ENCODE measurements at places on chromosomes 2 and 18. TPM values are rescaled to one million over a fixed set of nuclear protein-coding genes. Genes with fewer than 3 reads are reported as not detected.

- H3K27ac ChIP-seq: no peak overlapping the region
- H3K4me3 ChIP-seq: no peak overlapping the region
- no peak for DNase-seq
These were observed 191.6 kb downstream of the GLI2 start for GRCh38 chr2:120927265-120927628.

DNA sequence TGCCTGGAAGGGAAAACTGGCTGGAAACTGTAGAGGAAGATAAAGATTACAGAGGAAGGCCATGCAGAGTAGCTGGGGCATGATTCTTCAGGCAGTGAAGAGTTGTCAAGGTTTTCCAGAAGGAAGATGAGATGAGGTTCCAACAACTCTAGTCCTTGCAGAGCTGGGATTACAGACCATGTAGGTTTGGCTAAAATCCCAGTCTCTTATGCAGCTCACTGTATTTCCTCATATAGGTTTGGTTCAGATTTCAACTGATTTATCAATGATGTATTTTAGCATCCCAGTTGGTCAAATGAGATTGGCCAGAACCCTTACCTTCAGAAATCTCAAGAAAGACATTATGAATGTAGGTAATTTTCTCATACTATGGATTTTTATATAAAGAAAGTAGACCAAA lies 16.4 kb downstream of the FAP start:
- no peaks in the 10 kb centered on the region for H3K36me3 ChIP-seq
- no peak for DNase-seq
- no peaks in the 10 kb centered on the region for H3K27me3 ChIP-seq
- H3K4me1 ChIP-seq: no peaks in the 10 kb centered on the region
- no peak overlapping the region for H3K27ac ChIP-seq

GRCh38 chr2:206098471-206098870 lies 12.5 kb upstream of the INO80D start:
- no peak overlapping the region for H3K4me3 ChIP-seq
- DNase-seq: no peak
- no peaks in the 10 kb centered on the region for H3K4me1 ChIP-seq
- no peak overlapping the region for H3K27ac ChIP-seq
- no peaks in the 10 kb centered on the region for H3K36me3 ChIP-seq

DNA sequence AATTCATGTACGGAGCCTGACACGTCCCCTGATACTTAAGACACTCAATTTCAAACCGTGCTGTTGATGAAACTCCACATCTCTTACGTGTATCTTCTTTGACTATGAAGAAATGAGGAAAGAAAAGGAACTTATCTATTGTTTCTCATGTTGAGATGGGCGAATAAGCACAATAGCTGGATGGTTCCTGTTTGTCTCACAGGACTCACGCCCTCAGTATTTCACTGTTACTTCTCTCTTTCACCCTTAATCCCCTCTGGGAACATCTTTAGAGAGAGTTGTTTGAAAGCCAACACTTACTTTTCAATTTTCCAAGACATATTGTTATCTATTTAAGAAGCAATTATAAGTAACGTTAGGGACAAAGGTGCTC lies 99.8 kb downstream of the COPS8 start:
- no peak for DNase-seq
- H3K4me3 ChIP-seq: no peak overlapping the region
- H3K27ac ChIP-seq: no peak overlapping the region
- H3K4me1 ChIP-seq: peaks cover 23% of the 10 kb centered on the region
- H3K36me3 ChIP-seq: no peaks in the 10 kb centered on the region

GRCh38 chr2:14907014-14907612 lies 274.6 kb downstream of the LRATD1 start:
- H3K27ac ChIP-seq: no peak overlapping the region
- no peaks in the 10 kb centered on the region for H3K4me1 ChIP-seq
- H3K36me3 ChIP-seq: no peaks in the 10 kb centered on the region
- no peak for DNase-seq

GRCh38 chr2:165280356-165280755 lies 41.1 kb downstream of the SCN2A start:
- no peak overlapping the region for H3K4me3 ChIP-seq
- no peaks in the 10 kb centered on the region for H3K27me3 ChIP-seq
- H3K4me1 ChIP-seq: no peaks in the 10 kb centered on the region

DNA sequence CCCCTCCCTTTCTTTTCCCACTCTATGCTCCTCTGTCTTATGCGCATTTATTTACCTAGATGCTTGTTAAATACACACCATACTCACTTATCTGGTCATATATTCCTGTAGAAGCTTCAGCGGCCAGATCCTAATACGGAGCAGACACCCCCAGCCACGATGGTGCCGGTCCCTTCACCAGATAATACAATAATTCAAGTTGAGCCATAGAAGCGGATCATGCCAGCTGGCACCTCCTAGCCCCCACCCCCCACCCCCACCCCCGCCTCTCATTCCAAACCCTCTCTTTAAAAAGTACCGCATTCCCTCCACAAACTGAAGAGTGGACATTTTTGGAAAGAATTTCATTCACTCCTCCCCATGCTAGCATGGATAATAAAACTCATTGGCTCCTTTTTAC lies 95.2 kb downstream of the BIN1 start:
- peaks cover 17% of the 10 kb centered on the region for H3K27me3 ChIP-seq
- no peaks in the 10 kb centered on the region for H3K36me3 ChIP-seq
- H3K4me3 ChIP-seq: no peak overlapping the region
- no peaks in the 10 kb centered on the region for H3K4me1 ChIP-seq
- no peak overlapping the region for H3K27ac ChIP-seq

DNA sequence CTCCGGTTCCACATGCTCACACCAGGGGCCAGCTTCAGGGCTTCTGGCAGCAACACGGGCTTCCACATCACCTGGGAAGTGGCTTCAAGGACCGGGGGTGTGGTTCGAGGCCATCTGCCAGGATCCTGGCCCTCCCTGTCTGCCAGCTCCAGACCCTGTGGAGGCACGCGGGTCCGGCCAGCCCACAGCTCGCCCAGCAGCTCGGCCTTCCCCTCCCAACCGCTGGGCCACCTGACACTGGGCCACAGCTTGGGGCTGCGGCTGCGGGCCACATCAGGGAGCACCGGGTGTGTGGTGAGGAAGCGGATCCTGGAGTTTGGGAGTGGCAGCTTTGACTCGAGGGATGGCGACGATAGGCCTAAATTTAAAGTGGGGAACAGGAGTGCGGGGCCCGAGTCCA lies 7.0 kb downstream of the C2orf81 start:
- no peaks in the 10 kb centered on the region for H3K36me3 ChIP-seq
- no peak for DNase-seq
- H3K27ac ChIP-seq: no peak overlapping the region
- H3K4me3 ChIP-seq: no peak overlapping the region
- H3K27me3 ChIP-seq: no peaks in the 10 kb centered on the region

DNA sequence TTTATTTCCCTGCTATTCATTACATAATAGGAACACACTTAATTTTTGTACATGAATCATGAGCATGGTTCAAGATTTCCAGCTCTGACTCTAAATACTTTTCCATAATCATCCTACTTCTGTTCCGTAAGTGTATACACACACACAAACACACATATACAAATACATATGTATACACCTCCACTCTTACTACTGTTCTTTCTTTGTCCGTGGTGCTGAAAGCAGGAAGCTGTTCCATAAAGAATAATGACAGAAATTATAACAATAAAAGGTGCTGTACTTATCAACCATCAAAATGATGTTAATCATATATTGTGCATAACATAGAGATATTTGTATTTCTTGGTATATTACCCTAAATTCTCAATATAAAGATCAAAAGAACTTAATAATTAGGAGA lies 776.9 kb downstream of the DPP10 start:
- no peak overlapping the region for H3K27ac ChIP-seq
- no peaks in the 10 kb centered on the region for H3K36me3 ChIP-seq
- no peak overlapping the region for H3K4me3 ChIP-seq
- H3K27me3 ChIP-seq: no peaks in the 10 kb centered on the region
- DNase-seq: no peak
- H3K4me1 ChIP-seq: no peaks in the 10 kb centered on the region

DNA sequence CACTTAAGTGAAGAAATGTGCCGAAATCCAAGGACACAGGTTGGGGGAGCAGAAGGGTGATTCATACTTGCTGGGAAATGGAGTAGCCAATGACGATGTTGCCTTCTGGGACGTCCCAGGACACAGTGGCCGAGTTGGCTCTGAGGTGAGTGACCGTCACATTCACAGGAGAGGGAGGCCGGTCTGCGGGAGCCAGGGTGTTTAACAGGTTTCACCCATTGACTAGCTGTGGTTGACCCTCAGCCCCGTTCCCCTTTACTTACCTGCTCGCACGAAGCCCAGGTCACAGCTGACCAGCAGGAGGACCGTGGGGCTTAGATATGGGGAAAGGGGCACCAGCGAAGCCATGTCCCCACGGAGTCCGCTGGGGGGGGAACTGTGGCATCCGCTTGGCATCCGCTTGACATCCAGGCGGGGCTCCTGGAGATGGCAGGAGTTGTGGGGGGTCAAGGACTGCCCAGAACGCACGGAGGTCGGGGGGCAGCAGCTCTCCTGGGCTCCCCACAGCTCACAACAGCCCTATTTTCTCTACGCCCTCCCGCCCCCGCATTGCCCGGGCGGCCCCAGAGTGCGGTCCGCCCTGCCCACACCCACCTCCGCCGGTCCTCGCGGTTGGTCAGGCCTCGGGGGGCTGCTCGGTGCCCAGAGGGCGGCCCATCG lies 586 bp downstream of the FNDC4 start:
- H3K4me3 ChIP-seq: peak overlapping the region; percentile 40
- no peak for DNase-seq
- H3K27ac ChIP-seq: no peak overlapping the region
- H3K36me3 ChIP-seq: no peaks in the 10 kb centered on the region
- peaks cover 17% of the 10 kb centered on the region for H3K4me1 ChIP-seq
- H3K27me3 ChIP-seq: peaks cover 8% of the 10 kb centered on the region

DNA sequence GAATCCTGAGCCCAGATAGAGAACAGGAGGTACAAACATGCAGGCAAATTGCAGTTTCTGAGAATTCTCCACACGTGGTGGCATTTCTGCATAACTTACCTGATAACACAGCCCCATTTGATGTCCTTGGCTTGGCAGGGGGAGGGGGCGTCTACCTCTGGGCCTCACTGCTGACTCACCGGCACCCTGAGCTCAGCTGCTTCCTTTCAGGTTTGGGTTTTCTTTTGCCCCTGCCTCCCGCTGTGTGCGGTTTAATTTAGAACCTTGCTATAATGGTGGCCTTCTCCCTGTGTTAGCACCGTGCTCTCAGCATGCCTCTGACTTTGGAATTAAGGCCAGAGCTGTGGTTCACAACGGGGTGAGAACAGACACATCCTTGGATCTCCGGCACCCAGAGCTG lies 4.4 kb downstream of the CTIF start:
- peak overlapping the region; percentile 48 for H3K27ac ChIP-seq
- H3K4me3 ChIP-seq: no peak overlapping the region
- peaks cover 35% of the 10 kb centered on the region for H3K4me1 ChIP-seq
- no peaks in the 10 kb centered on the region for H3K36me3 ChIP-seq
- H3K27me3 ChIP-seq: no peaks in the 10 kb centered on the region

DNA sequence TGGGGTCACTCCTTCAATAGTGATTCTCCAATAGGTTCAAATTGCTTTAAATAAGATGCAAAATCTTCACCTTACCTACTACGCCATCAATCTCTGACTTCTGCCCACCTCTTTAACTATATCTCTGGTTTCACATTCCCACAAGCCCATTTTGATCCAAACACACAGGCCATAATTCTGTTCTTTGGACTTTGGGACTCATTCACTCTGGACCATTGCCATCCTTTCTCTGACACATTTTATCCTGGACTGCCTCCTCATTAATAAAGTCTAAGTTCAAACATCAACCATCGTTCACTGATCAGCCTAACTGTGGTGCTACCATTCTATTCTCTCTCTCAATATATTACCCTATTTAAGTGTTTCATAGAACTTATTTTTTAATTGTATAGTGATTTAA lies 332.2 kb downstream of the GALNT13 start:
- H3K4me1 ChIP-seq: no peaks in the 10 kb centered on the region
- H3K4me3 ChIP-seq: no peak overlapping the region

- peak overlapping the region; percentile 82 for H3K27ac ChIP-seq
- H3K4me3 ChIP-seq: peak overlapping the region; percentile 94
- peaks cover 12% of the 10 kb centered on the region for H3K4me1 ChIP-seq
- H3K27me3 ChIP-seq: no peaks in the 10 kb centered on the region
- H3K36me3 ChIP-seq: 0 out of 2 replicates have a peak, but pooled peaks cover 17% of the 10 kb centered on the region
These were observed 981 bp downstream of the MRPL53 start for GRCh38 chr2:74471332-74472065.

DNA sequence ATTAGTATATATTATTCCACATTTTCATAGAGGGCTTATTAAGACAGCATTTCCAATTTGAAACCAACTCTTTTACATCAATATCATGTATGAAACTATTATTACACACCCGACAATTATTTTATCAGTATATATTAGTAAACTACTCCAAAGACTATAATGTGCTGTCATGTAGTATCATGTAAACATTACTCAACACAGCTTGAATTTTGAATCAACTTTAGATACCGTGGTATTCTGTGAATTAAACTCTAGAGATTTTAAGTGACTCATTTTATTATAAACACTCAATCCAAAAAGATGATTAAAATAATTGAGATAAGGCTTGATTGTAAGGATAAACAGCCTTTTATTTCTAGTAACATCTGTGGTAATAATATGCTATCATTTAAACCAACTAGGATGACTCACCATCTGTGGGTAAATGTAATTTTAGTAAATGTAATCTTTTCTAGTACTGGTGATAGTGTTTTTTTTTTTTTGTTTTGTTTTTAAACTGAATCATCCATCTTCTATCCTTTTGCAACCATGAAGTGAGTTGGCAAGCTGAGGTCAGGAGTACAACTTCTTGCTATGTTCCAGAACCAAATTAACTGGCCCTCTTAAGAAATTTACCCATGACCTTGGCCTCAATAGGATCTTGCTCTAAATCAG lies 144.3 kb upstream of the SMAD7 start:
- H3K36me3 ChIP-seq: no peaks in the 10 kb centered on the region
- no peak overlapping the region for H3K4me3 ChIP-seq
- no peak overlapping the region for H3K27ac ChIP-seq
- no peak for DNase-seq
- no peaks in the 10 kb centered on the region for H3K27me3 ChIP-seq
- H3K4me1 ChIP-seq: peaks cover 5% of the 10 kb centered on the region

- no peak overlapping the region for H3K4me3 ChIP-seq
- no peaks in the 10 kb centered on the region for H3K27me3 ChIP-seq
- H3K27ac ChIP-seq: no peak overlapping the region
- DNase-seq: no peak
- H3K4me1 ChIP-seq: no peaks in the 10 kb centered on the region
These were observed 9.7 kb downstream of the CMPK2 start for GRCh38 chr2:6855860-6856547.

DNA sequence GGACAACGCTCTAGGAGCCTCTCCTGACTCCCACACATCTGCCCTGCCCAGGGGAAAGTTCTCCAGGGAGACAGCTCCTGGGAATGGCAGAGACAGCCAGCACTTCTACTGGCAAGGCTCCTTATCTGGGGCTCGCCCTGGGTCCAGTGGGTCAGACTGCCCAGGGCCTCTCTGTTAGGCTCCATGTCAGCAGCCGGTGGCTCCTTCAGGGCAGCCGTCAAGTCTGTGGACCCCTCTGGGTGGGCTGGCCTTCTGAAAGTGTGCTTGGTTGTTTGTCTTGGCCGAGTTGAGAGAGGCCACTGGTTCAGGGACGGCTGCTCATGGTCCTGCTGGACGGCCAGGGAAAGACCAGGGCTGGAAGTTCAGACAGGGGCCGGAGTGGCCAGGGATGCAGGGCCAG lies 65.6 kb downstream of the RPIA start:
- no peaks in the 10 kb centered on the region for H3K4me1 ChIP-seq
- H3K27ac ChIP-seq: no peak overlapping the region
- DNase-seq: no peak
- no peaks in the 10 kb centered on the region for H3K27me3 ChIP-seq
- H3K36me3 ChIP-seq: no peaks in the 10 kb centered on the region

The TMEM163 gene
- total RNA-seq: 0.12 TPM

The AGXT gene
- 0.34 TPM for total RNA-seq

The TEX44 gene
- total RNA-seq: not detected

The PTCD3 gene
- 154 TPM for total RNA-seq

The CYP26B1 gene
- 21.1 TPM for total RNA-seq

The KLHL30 gene
- total RNA-seq: 0.61 TPM

The LIPT1 gene
- 8.5 TPM for total RNA-seq

The SPHKAP gene
- not detected for total RNA-seq

The LANCL1 gene
- total RNA-seq: 61.5 TPM
